ENCODE measurements at places on chromosomes 11 and 22.
A peak's percentile ranks its signal among the peaks of the same experiment; 100 is the strongest.

GRCh38 chr11:14789879-14790484 lies 102.0 kb downstream of the CYP2R1 start:
- DNase-seq = no peak

GRCh38 chr11:80722629-80723028 lies 1281.8 kb upstream of the TENM4 start:
- DNase-seq = no peak

DNA sequence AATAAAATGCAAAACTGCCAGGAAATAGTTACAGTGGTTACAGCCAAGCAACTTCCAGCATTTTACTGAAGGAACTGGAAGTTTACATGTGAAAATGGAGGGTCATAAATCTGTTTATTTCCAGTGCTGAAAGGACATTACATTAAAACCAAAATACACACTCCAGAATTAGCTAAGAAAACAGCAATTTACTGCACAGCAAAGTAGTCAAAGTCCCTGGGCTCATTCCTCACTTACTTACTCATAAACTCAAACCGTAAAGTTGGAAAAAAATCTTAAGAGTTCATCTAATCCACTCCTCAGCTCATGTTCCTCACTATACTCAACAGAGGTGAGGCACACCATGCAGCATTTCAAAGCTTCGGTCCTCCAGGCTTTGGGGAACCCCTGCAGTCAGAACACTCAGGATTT lies 17.4 kb downstream of the CTSC start:
- no peak for DNase-seq

DNA sequence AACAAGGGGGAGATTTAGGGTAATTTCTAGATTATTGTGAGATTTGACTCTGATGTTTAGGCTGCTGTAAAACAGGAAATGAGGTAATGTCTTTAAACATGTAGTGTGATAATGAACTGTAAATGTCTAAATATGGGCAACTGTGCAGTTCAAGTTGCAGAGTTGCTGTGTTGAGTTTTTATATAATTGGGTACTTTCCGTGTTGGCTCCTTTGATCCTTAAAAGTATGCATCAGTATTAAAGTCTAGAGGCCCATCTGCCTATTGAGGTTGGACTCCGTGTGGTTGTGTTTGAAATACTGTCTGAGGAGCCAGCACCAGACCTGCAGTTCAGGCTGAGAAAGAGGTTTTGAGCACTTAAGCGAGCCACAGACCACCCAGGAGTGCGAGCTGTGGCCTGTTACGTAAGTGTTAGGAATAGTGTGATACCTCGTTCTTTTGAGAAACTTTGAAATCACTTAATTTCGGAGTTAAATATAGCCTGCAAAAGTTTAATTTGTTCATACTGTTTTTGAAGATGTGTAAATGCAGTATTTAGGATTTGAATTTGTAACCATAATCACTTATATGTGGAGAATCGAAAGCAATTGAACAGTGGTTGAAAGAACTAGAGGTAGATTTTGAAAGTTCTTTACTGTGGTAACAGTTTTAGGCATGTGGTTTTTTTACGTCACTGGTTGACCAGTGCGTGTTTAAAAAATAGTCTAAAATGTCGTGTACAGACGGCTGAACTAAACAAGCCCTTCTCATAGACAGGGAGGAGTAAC lies 9.0 kb downstream of the FAM118A start:
- no peak for DNase-seq

DNA sequence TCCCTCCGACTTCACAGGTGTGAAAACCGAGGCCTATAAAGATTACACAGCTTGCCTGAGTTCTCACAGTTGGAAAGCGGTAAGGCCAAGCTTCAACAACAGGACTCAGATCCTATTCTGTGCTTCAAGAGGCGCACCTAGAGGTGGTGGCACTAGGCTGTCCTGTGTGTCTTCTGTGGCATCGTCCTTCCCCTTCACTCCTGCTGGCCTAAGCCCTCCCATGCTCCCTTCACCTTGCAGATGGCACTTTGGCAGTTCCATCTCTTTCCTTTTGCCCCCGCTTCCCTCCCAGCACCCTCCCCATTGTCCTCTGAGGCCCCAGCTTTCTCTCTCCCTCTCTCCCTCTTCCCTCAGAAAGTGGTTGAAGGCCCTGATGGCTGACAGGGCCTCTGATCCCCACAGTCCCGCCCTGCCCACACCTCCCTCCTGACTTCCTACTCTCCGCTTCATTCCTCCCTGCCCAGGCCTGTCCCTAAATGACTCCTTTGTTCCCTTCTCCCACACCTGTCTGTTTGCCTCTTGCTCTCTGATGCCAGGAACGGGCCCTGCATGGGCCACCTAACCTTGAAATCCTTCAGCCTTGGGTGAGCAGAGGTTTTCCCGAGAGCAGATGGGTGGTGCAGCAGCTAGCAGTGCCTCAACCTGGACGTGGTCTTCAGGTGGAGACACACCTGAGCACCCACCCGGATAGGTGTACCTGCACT lies 5.8 kb downstream of the TRIM29 start:
- no peak for DNase-seq

DNA sequence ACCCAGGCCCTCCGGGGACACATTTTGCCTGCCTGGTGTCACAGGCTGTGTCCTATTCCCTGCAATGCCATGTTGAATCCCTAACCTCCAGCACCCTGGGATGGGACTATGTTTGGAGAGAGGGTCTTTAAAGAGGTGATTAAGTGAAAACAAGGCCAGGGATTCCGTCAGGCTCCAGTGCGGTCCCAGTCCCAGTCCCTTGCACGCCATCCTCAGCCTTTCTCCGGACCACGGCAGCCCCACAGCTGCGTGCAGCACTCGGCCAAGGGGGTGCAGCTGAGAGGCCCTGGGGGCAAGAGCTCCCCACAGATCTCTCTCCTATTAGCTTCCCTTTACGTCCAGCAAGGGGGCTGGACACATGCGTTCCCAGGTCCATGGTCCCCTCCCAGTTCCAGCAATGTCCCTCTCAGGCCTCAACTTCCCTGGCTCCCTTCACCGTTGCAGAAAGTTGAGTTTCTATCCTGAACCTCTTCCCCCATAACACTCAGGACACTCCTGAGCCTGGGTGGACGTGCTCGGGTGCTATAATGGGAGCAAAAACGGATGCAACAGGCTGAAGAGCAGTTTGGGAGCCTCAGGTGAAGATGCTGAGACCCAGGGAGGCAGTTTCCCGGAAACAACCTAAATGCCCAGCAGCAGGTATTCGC lies 1422.7 kb downstream of the BRD1 start:
- DNase-seq = no peak

- DNase-seq = no peak
These were observed 1.3 kb downstream of the CDHR5 start for GRCh38 chr11:623349-623869.

GRCh38 chr22:24096758-24097115 lies 84.5 kb upstream of the SUSD2 start:
- no peak for DNase-seq

- no peak for DNase-seq
These were observed at the start of gene TIMP3 for GRCh38 chr22:32801537-32802236. Gene TIMP3, plus strand, starts transcription at chr22:32801705. Its CDS starts 297 bp downstream, at chr22:32802002.

GRCh38 chr11:10309163-10310093 lies 4.6 kb downstream of the ADM start:
- DNase-seq = no peak

DNA sequence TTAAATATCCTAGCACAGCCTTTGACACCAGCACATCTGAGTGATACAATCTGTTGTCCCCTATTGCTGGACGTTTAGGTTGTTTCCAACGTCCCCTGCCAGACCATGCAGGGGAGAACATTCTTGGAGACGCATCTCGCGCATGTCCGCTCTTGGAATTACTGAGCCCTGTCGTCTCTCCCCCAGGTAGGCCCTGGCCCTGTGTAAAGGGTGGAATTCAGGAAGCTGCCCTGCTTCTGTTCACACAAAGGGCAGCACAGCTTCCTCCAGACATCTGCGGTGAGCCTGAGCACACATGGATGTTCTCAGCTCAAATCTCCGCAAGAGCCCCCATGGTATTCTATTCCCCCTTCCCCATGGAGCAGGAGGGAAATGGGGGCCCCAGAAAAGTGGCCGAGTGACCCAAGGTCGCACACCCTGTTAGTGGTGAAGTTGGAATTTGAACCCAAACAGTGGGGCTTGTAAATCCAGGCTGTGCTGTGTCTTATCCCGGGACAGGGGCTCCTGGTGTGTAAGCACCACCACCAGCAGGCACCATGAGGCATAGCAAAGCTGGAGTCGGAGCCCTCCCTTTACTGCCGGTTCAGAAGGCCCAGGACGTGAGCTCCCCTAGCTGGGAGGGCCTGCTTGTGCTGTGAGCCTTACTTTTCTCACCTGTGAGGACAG lies 5.0 kb upstream of the FGF19 start:
- no peak for DNase-seq

DNA sequence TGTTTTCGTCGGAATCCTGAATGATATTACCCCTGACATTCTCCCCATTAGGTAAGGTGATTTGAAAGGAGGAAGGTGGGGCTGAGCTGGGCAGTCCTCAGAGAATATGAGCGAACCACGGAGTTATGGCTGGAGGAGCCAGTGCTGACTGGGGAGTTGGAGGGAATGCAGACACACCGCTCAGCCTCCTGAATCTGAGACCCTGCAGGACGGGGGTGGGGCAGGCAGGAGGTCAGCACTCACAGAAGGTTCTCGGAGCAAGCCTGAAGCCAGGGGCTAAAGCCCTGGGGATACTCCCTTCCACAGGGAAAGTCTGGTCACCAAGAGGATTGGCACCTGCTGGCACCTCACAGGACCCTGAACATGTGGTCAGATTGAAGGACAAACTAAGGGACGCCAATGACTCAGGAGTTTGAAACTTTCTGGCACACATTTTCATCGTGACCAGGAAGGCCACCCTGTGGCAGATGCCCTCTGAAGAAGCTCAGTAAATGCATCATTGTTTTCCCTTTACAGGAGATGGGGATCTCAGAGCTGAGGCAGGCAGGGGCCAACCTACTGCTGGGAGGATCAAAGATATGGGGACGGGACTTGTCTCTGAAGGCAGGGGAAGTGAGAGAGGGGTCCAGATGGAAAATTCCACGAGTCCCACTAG lies 26.9 kb upstream of the FCHSD2 start:
- no peak for DNase-seq

DNA sequence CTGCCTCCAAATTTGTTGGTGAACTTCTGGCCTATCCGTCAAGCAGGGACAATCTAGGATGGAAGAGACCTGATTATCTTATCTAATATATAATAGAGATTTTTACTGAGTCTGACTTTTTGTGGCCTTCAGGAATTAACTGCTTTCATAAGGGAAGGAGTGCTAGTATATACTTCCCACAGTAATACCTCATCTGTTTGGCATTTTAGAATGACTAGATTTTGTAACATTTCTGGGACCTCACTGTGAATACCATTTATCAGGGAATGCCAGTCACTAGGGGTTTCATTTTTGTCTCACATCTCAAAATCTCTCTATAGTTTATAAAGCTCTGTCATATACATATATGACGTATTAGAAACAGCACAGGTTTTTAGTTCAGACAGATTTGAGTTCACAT lies 114.3 kb downstream of the INSC start:
- no peak for DNase-seq

DNA sequence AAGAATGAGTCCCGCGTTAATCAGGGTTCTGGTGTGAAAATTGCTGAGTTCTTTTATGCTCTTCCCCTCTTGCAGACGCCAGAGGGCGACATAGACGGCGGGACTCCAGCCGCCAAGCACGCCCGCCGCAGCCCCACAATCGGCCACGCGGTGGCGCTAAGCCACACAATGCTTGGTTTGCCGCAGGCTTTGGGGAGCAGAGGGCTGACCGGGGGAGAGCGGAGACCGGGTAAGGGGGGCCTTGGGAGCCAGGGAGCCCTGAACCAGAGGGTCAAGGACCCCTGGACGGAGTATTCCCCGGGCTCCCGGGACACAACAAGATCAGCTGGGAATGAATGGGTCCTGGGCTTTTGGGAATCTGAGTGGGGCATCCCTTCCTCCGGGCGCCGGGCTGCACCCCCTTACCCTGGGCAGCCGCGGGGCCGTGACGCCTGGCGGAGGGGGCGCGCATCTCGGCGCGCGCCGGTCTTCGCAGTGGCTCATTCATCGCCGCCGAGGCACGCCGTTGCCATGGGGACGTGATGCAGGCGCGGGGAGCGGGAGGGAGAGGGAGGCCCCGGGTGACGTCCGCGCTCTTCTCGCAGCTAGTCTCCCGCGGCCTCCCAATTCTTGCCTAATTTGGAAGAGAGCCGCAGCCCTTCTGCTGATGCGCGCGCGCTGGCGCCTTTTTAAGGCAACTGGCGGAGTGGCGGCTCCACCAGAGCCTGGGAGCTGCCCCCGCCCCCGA lies 12.2 kb upstream of the NPAS4 start:
- peak; percentile 70 for DNase-seq

DNA sequence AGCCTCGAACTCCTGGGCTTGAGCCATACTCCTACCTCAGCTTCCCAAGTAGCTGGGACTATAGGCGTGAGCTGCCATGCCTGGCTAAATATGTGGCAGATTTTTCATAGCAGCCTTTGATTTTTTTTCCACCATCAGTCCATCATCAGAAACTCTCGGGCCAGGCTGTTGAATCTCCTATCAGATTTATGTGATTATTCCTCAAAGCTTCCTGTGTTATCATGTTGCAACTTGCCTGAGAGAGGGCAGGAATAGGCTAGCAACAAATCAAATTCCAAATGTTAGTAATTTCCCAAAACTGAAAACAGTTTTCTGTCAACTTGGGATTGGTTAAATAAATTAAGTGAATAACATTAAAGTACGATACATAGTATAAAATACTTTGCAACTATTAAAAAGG lies 3.4 kb downstream of the LRRC51 start:
- no peak for DNase-seq

GRCh38 chr22:46598224-46598623 lies 22.0 kb upstream of the GRAMD4 start:
- DNase-seq = no peak

DNA sequence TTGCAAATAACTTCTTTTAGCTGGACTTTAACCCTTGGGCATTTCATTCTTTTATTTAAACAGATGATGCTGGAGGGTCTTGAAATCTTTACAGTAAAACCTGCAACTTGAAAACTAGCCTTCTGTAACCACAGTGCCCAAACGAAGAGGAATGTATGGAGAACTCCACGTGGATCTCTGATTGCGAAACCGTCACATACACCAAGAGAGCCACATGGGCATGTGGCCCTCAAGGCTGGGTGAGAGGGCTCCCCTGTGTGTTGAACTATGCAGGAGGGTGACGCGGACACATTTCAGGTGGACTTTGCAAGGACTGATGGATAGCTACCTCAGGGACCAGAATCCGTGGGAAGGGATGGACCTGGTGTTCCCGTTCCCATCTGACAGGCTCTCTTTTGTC lies 30.6 kb downstream of the FAM118A start:
- DNase-seq = no peak

DNA sequence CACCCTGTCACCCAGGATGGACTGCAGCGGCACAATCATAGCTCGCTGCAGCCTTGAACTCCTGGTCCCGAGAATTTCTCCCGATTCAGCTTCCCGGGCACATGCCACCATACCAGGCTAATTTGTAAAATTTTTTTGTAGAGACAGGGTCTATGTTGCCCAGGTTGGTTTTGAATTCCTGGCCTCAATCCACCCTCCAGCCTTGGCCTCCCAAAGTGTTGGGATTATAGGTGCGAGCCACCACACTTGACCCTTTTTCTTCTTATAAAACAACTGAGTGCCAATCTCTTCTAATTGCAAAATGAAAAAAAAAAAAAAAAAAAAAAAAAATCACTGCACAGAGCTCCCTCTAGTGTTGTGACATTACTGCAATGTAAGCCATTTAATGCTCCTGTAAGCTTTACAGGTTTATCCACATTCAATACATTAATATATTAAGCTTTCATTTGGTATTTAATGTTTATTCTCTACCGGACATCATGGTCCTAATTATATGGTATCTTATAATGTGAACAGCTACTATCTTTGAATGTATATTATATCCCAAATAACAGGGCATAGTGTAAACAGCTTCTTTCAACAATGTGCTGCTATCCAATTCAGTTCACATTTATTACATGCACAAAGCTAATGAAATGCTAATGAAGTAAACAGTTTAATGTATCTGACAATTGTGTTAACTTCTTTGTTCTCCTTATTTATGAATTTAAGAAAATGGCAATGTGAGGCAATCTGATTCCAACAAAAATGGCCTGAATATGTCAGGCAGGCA lies 44.6 kb downstream of the COPB1 start:
- DNase-seq = no peak
